ENCODE measurements at places on chromosomes 5 and 9.

- no peak for DNase-seq
Observed at GRCh38 chr9:106324591-106325280, 538.2 kb upstream of the ZNF462 start.

DNA sequence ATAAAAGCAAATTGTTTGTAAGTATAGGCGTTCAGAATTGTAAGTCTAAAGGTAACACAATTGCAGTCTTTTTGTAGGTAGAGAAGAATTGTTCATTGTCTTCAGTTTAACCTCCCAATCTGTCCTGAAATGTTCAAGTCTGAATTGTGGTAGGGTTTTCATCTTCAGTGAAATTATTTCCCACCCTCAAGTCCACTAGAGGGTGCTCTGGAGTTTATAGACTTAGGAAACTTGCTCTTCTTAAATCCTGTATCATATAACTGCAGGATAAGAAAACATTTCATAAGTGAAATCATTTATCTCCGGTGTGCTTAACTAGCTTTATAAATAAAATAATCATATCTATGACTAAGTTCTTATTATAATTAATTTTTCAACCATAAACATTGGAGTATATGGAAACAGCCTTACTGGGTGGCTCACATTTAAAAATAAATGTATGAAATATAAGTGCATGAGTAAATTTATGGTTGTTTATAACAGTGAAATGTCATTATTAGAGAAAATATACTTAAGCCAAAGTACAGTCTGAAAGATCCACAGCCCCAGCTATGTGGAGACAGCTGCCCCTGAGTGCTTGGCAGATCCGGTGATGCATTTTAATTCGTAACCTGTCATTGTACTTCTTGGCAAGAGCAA lies 182.4 kb upstream of the OTULINL start:
- no peak for DNase-seq

DNA sequence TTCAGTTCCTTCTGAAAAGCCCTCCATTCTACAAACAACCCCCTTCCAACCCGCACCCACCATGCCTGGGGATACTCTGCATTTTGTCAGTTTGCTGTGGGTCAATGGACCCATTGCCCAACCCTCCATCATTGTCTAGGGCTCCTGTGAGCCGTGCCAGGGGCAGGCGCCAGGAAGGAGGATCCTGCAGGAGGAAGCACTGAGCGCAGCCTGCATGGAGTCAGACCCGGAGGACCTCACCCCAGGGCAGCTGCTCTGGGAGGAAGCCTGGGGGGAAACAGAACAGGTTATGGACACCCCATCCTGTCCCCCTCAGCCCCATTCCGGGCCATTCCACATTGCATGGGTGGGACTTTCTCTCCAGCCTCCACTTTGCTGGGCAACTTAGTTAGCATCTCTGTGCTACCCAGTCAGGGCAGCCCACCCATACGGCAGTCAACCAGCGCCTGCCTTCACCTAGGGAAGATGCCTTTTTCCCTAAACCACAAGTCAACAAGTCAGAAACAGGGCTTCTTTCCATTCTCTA lies 48.6 kb upstream of the VDAC1 start:
- no peak for DNase-seq

DNA sequence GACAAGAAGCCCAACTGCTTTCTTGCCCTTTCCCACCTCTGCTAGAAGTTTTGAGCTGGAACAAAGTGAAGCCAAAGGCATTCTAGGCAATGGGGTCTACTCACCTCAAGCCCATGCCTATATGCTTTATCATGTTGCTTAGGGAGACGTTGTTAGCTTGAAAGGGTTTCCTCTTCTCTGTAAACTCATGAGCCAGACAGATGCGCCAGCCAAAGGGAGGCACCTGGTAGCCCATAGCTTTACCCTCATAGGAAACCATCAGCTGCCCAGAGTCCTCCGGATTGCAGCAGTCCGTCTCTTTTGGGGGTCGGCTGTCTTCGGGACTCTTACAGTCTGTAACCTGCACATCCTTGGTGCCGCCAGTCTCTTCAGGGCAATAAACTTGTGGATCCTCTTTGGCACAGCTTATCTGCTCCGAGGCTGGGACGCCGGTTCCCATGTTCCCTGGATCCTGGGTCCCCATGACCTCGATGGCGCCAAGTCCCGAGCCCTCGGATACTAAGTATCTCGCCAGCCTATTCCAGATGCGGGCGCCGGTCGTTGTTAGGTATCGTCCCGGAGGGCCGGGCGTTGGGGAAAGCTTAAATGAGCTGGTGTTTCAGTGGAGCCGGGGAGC lies 678 bp downstream of the GBA2 start:
- no peak for DNase-seq

- DNase-seq: peak; percentile 14
Observed at GRCh38 chr5:133285583-133286021, 233.8 kb downstream of the HSPA4 start.

DNA sequence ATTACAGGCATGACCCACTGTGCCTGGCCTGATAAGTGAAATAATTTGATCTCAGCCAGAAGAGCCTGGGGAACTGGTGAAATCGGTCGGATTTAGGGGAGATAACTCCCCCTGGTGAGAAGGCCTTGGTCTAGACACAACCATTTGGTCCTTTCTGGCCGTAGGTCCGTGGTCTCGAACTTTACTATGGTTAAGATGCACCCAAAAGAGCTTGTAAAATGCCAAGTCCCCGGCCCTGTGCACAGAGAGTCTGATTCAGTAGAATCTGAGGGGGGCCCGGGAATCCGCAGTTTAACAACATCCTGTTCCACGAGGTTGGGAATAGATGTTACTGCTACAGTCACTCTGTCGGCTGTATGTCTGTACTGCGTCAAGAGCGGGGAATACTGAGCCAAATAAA lies 140.7 kb downstream of the C9orf50 start:
- no peak for DNase-seq

DNA sequence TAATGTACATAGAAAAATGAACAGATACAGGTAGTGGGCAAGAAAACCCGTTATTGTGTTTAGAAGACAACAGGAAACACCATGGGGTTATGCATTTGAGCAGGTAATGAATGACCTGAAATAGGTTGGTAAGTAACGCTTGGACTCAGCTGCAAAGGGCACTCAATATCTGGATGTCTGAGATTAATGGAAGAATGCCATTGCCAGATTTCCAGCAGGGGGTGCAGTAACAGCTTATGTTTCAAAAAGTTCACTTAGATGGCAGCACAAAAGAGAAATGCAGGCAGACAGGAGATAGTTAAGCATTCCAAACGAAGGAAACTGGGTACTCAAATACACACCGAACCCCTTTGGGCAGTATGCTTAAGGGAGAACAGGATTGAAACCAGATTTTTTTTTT lies 285.5 kb upstream of the VLDLR start:
- no peak for DNase-seq
